ENCODE measurements at places on chromosomes 16 and 17.
A peak's percentile ranks its signal among the peaks of the same experiment; 100 is the strongest.

DNA sequence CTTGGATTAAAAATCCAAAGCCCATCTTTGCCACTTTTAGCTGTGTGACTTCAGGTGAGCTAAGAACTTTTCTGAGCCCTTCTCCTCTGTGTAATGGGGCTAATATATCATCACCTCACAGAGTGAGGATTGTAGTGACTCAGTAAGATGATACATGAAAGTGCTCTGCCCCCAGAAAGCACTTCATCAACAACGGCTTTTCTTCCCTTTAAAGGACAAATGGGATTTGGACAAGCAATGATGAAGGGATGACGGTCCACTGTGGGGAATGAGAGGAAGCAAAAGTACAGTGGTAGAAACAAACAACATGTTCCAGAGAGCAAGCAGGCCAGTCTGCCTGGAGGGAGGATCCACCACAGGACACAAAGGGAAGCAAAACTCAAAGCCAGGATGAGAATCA lies 14.3 kb upstream of the TMED6 start:
- no peak for DNase-seq

DNA sequence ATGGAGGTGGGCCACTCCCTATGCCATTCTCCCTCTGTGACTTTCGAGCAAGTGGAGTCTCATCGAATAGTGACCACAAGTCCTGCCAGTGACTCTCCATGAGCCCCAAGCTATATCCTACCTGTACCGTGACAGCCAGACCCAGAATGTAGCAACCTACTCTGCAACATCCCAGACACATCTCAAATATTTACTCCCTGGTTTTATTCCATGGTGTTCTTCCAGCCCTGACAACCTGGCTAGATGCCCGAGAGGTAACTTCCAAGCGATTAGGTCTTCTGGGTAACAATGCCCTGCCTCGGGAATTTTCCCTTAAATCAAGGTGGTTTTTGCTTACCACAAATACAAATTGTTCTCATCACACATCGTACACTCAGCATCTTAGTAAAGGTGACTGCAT lies 211.7 kb downstream of the ZFHX3 start:
- no peak for DNase-seq

DNA sequence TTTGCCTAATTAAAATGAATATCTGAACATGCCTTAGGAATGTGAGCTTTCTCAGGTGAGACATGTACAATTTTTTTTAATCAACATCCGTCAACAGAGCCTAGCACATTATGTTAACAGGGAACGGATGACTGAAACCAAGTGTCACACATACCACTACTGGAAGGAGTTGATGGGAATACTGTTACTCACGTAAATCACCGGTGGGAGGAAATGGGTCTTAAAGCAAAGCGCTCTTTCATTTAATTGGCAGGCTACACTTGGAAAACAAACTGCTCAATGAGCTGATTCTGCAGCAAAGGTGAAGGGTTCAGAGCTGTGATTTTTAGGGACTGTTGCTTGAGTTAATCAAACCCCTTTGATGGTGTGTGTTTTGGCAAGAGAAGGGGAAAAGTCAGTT lies 4.8 kb downstream of the CPPED1 start:
- no peak for DNase-seq

GRCh38 chr16:84047206-84047605 lies 4.6 kb upstream of the SLC38A8 start:
- DNase-seq: no peak

- no peak for DNase-seq
Observed at GRCh38 chr17:4530799-4531730, 24.1 kb downstream of the MYBBP1A start.

DNA sequence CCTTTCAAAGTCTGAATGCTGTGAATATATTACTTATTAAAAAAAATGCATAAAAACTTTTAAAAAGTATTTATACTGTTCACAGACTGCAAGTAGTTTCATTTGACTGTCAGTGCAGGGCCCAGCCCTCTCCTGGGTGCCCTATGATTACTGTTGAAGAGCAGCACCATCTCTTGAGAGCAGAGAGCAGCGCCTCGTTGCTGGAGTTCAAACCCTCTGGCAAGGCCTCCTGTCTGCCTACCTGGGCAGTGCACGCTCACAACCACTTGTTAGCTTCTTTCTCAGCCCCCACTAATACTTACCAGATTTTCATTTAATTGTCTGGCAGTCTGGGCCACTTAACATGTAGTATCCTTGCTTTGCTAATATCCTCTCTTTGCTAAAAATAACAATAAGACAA lies 233.4 kb downstream of the PHKB start:
- no peak for DNase-seq

DNA sequence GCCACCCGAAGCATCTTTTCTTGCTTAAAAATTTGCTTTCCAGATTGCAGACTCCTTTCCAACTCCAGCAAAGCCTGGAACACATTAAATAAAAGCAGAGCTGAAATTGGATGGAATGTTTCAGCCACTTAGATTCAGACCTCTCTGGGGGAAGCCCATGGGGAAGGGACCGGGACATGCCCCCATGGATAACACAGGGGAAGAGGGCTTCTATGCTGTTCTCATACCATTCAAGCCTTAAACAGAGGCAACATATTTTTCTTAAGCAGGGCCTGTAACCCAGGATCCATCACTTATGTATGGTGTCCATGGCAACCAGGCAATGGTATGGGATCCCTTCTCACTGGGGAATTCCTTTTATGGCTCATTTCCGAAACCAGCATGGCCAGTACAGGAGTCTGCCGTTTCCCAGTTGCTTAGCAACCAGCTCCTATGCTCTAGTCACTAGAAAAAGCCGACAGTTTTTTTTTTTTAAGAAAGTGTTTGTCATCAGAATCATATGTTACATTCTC lies 62.0 kb upstream of the MARCHF10 start:
- DNase-seq: peak; percentile 55

GRCh38 chr16:67088551-67088950 lies 21.2 kb upstream of the PHAF1 start:
- no peak for DNase-seq

DNA sequence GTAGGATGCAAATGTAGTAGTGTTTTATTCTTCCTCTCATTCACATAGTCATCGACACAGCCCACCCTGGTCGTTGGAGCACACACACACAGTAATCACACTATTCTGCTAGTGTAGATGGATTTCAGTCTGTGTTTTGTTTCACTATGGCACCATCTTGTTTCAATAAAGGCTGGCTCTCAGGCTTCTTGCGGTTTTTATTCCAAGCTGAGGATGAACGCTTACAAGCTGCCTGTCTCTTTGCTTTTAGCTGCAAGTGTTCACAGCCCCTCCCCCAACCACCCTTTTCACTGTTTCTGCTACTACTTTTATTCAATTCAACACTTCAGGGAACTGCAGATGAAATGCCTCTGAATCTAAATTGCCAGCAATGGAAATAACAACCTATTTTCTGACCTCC lies 140.9 kb upstream of the PMFBP1 start:
- DNase-seq: no peak

DNA sequence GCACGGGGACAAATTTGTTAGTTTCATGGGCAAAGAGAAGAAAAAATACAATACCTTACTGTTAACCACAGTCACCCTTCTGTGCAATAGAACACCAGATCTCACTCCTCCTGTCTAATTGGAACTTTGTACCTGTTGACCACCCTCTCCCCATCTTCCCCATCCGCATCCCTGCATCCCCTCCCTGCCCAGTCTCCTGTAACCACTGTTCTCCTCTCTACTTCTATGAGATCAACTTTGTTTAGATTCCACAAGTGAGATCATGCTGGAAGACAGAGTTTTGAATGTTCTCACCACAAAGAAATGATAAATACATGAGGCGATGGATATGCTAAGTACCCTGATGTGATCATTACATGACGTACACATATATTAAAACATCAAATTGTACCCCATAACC lies 47.7 kb downstream of the CLEC16A start:
- DNase-seq: no peak

DNA sequence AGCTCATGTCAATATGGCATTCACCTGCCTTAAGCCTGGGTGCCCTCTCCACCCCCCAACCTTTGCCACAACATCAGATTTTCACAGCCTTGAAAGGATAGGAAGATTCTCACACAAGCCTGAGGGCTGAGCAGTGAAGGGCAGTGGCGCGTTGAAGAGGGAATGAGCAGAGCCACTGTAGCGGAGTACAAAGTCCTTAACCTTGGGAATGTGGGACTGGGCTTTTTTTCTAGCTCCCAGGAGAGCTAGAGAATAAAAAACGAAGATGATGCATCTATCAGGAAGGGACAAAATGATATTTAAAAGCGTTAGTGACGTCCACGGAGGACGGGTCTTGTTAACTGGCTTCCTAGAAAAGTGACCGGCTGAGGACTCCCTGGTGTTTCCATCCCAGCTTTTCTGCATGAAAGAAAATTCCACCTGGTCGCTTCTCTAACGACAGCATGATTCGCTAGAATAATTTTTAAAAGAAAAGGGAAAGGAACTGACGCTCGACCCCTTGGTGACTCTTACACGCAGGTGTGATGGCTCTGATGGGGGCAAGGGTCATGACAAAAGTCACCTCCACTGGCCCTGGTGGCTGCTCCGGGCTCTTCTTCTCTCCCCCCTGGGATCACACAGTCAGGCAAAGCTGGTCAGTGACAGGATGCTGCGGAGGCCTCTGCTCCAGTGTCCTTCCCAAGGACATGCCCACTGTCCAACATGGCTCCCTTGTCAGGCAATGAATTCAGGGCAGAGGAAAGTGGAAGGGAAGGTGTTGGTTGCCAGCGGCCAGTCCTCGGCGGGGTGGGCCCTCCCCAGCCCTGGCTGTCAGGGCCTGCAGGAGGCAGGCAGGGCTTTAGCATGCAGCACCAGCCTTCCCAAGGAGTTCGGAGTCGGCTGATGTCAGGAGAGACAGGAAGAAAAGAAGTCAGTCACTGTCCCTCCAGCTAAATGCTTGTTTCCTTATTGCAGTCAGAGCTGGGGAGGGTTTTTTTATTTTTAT lies 58.4 kb upstream of the IRX3 start:
- DNase-seq: no peak

DNA sequence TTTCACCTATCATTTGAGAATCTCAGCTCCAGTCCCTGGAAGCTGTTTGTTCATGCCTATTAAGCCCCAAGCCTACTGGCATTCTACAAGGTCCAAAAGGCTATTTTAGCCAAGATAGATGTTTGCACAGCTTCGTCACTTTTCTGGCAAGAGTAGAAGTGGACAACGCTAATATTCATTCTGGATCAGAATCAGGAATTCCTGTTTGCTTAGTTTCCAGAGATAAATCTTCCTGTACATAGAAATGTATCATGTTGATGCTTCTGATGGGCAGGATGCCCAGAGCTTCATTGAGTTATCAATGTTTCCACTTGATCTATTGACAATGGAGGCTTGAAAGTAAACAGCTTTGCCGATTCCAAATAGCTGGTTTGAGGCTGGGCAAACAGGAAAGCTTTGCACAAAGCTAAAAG lies 260.7 kb upstream of the CA10 start:
- no peak for DNase-seq

- peak; percentile 5 for DNase-seq
Observed at GRCh38 chr16:47705266-47705665, 244.1 kb downstream of the PHKB start.

DNA sequence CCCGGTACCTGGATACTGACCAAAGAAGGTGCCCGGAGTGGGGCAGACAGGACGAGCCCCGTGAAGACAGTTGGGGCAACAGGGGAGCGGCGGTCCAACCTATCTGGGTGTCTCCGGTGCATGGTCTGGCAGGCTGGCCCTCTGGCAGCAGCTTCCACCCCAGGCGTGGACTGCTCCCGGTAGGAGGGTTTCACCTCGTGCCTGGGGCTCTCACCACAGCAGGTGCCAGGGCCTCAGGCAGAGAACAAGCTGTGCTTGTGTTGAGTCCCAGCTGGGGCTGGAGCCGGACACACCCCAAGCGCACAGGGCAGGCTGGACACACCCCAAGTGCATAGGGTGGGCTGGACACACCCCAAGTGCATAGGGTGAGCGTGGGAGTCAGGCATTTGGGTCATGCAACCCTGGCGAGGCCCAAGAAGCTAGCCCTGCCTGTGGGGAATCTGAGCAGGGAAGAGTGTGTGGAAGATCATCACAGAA lies 1.5 kb upstream of the FBXL16 start:
- DNase-seq: no peak

DNA sequence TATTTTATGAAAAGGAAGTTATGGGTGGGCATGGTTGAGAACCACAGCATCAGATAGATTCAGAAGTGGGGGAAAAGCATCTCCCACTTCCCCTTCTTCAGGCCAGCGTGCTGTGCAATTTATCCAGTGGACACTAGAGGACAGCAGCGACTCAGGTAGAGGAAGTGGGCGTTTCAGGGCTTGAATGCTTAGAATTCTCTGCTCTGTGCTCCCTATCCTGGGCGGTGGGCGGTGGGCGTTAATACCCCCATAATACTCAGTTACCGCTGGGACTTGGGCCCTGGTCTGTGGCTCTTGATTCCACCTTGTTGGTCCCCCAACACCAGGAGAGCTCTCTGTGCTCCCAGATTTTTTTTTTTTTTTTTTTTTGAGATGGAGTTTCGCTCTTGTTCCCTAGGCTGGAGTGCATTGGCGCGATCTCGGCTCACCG lies 3.7 kb upstream of the LYZL6 start:
- DNase-seq: peak; percentile 36

DNA sequence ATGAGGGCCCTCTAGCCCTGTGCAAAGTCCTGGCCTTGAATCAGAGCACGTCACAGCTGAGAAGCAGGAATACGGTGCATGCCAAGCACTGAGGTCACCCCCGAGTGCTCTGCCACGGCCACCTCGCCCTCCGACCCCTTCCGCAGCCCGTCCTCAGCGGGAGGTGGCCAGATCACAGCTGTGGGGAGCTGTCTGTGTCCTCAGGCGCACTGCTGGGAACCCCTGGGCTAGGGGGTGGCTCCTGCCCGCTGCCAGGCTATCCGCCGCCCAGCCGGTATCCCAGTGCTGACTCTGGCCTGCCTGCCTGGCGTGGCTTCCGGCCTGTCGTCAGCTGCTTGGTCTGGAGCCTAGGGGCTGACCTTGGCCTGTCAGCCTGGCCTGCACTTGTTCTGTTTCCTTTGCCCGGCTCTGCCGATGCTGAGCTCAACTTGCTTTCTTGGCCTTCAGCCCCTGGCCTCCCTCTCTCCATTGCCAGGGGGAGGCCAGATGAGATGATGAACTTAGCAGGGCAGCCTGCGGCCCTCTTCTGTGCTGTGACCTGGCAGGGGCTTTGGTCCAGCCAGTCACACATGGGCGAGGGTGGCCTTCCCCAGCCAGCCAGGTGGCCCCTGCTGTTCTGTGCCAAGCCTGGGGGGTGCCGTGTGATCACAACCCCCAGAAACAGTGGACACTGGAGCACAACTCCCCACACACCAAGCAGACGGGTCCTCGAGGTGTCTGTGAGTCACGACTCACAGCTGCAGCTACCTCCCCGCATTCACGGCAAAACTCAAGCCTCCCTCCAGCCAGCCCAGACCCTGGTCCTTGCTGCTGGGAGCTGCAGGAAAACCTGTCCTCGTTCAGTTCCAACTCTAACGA lies 77.3 kb downstream of the ZDHHC7 start:
- no peak for DNase-seq

GRCh38 chr16:30418350-30419181 lies 11.2 kb downstream of the ZNF771 start:
- no peak for DNase-seq

- DNase-seq: no peak
Observed at GRCh38 chr17:36197387-36197703, 787 bp upstream of the CCL3L1 start.

DNA sequence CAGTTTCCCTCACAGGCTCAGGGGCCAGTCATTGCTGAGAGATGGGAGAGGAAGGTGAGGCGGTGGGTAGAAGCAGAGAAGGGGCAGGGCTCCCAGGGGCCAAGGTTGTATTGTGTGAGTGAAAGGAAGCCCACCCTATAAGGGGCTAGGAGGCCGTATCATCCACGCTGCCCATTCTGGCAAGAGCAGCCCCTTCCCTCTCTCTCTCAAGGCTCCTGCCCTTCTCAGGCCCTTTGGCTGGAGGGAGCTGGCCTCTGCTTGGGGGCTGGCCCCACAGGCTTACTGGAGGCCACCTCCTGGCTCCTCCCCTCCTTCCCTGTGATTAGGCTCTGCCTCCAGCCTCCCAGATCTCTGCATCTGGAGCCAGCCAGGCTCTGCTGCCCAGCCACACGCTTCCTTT lies 7.6 kb downstream of the TBKBP1 start:
- no peak for DNase-seq

Measured in RWPE1 (cell line).